ENCODE measurements at places on chromosomes 7 and 10. TPM values are rescaled to one million over a fixed set of nuclear protein-coding genes. Genes with fewer than 3 reads are reported as not detected.

Gene STEAP4
- total RNA-seq, result 73.1 TPM

Gene EIF4H
- total RNA-seq, result 256 TPM

Gene PTN
- 343 TPM for total RNA-seq

Gene CASTOR2
- total RNA-seq, result 8.8 TPM

Gene MDFIC
- total RNA-seq, result 55.4 TPM

Gene SLC16A9
- 0.32 TPM for total RNA-seq

Gene GDF10
- 2.0 TPM for total RNA-seq

Gene INPP5F
- 15.1 TPM for total RNA-seq

Measured in breast epithelium (tissue), 4 donors.